ENCODE measurements at places on chromosomes 12 and 14.

- no peak for DNase-seq
Observed at GRCh38 chr12:65364046-65364445, 85.6 kb downstream of the MSRB3 start.

GRCh38 chr12:8052679-8053078, 13.5 kb downstream of the C3AR1 start:
- DNase-seq = no peak

- DNase-seq = no peak
Observed at GRCh38 chr12:53956251-53956887, 1.7 kb downstream of the HOXC12 start.

DNA sequence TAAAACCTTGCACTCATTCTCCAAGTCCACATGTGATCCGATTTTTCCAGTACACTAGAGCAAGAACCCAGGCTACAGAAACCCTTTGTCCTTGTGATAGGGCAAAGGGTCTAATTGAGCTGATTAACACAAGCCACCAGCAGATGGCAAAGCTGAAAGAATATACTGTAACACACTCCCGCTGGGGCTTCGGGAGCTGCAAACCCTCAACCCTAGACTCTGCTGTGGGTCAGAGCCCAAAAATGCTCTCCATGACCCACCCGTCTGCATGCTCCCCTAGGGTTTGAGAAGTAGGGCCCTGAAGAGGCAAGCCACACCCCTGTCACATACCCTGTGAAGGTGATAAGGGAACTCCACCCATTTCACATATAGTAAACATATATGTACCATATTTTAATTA, 33.6 kb upstream of the PCNX1 start:
- no peak for DNase-seq

DNA sequence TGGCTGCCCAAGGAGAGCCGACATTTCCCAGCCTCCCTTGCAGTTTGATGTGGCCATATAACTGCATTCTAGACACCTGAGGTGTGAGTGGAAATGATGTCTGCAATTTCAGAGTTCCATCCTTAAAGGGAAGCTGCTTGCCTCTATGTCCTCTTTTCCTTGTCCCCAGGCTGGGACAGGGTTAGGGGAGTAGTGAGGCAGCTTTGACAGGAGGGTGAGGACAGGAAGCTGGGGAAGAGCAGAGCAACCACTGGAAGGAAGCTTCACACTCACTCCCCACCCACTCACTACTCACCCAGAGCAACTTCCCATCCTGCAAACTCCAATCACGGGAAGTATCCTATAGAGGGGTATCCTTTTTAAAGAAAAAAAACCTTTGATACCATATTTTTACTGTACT, 28.9 kb upstream of the LTA4H start:
- no peak for DNase-seq

DNA sequence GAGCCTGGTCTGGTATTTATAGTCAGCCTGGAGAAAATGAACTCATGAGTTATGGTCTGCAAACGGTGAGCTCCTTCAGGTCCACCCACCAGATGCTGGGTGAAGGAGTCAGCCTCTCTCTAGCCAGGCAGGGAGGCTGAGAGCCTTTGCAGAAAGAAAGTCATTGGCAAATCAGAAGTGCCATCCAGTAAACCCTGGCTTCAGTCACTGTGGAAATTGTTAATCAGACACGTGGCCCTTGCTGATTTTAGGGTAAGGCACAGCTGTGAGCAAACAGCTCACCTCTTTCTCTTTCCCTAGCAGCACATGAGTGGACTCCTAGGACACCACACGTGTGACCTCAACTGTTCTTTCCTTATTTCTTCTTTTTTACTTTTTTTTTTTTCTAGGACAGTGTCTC, 44.9 kb downstream of the CHST11 start:
- no peak for DNase-seq

- DNase-seq = no peak
Observed at GRCh38 chr14:104781271-104782077, 14.1 kb downstream of the AKT1 start.

GRCh38 chr12:113469224-113469948, 2.3 kb downstream of the LHX5 start:
- DNase-seq = no peak

- DNase-seq = no peak
Observed at GRCh38 chr12:131445184-131445774, 265.6 kb upstream of the SFSWAP start.

GRCh38 chr12:12338527-12339168, 11.4 kb downstream of the MANSC1 start:
- no peak for DNase-seq

All from brain pericyte (primary cell).